Stimulated activated CD8-positive, alpha-beta memory T cell treated with anti-CD3 and anti-CD28 coated beads, Interleukin-7, amount 100 ng/mL, for 1 hour (primary cell): ENCODE measurements at places on chromosomes 3 and 15.

DNA sequence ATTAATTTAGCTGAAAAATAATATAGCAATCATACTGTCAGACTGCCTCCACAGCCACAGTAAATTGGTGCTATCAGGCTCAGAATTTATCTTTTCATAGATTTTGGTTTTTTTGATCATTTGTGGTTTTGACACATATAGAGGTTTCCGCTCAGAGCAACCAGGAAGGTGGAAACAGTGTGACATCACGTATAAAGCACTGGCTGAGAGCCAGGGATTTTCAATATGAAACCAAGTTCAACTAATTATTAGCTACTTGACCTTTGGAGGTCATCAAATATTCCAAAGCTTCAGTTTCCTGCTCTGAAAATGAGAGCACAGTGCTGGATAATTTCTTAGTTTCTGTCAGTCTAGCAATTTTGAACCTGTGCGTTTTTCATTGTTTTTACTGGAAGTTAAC lies 433.8 kb upstream of the SUCLG2 start:
- DNase-seq, result no peak

DNA sequence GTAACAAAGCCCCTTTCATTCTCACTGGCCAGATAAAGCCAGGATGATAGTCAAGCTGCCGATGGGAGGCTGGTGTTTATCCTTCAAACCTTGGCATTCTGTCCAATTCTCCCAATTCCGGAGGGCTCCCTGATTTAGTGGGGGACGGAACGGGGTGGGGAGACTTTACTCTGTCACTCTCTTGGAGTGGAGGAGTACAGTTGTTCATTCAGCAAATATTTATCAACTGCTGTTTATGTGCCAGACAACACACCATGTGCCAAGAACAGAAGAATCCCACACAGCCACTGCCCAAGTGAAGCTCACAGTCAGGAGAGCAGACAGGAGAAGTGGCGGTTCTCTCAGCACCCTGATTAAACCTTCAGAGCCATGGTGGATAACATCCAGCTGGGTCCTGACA lies 63.3 kb downstream of the WNT5A start:
- DNase-seq, result no peak

DNA sequence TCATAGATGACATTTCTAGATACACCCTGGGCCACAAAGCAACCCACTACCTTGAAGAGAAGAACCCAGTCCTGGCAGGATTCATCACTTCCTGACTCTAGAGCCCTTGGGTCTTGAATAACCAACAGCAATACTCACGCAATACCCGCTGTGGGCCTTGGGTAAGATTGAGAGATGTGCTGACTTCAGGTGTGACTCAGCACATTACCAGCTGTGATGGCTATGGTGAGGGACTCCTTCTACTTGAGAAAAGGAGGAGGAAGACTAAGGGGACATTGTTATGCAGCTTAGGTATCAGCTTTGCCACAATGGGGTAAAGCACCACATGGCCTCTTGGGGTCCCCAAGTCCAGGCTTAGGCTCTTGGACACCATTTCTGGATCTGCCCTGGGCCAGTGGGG lies 14.9 kb downstream of the C3orf33 start:
- no peak for DNase-seq

- DNase-seq, result no peak
Observed at GRCh38 chr3:6022621-6023020, 835.1 kb downstream of the EDEM1 start.

DNA sequence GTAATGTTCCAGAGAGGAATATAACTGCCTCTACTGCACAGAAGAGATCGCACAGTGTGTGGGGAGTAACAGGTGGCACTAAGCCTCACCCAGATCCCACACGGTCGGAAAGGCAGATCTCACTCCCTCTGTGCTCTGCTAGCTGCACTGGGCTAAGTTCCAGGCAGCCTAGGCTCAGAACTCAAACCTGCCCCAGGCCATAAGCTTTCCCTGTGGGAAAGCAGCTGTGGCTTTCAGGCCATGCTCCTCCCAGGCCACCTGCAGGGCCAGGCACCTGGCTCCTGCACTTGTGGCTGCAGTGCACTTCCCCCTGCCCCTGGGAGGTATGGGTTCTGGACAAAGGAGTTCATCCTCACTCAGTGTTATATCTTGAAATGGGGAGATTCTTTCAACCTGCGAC lies 27.5 kb downstream of the PCCB start:
- DNase-seq, result no peak

GRCh38 chr3:127775398-127776109 lies 46.8 kb downstream of the MGLL start:
- DNase-seq, result no peak

DNA sequence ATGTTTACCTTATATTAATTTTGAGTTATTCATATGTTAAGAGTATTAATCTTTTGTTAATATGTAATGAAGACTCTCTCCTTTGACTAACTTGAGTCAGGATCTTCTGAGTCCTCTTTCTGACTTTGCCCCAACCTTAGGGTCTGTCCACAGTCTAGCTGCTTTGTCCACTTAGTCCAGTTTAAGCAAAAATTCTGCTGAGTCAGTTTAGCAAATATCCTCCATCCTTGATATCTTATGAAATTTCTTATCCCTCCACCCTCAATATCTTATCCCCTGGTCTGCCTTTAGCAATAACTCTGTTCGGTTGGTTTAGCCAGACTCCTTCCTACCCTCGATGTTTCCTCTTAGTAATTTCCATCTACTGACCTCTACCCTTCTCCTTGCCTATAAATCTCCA lies 91.7 kb downstream of the DIPK2A start:
- DNase-seq, result no peak

DNA sequence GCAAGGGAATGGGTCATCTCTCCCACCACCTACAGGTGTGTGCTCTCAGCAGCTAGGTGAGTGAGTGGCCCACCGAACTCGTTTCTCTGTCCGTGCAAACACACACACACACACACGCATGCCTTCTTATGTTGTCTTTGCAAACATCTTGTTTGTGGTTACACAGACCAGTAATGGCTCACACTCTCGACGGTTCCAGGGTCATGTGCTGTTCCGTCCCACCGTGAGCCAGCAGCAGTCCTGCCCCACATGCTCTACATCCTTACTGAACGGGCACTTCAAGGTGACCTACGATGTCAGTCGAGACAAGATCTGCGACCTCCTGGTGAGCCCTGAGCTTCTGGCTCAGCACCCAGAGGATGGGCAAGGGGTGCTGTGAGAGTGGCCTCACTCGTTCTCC lies 4.3 kb downstream of the ITIH1 start:
- DNase-seq, result no peak

- DNase-seq, result no peak
Observed at GRCh38 chr3:14946236-14946635, 1.1 kb upstream of the NR2C2 start.

- no peak for DNase-seq
Observed at GRCh38 chr3:156483002-156483401, 71.9 kb downstream of the SSR3 start.

GRCh38 chr3:41575724-41576123 lies 376.4 kb downstream of the CTNNB1 start:
- DNase-seq, result no peak

DNA sequence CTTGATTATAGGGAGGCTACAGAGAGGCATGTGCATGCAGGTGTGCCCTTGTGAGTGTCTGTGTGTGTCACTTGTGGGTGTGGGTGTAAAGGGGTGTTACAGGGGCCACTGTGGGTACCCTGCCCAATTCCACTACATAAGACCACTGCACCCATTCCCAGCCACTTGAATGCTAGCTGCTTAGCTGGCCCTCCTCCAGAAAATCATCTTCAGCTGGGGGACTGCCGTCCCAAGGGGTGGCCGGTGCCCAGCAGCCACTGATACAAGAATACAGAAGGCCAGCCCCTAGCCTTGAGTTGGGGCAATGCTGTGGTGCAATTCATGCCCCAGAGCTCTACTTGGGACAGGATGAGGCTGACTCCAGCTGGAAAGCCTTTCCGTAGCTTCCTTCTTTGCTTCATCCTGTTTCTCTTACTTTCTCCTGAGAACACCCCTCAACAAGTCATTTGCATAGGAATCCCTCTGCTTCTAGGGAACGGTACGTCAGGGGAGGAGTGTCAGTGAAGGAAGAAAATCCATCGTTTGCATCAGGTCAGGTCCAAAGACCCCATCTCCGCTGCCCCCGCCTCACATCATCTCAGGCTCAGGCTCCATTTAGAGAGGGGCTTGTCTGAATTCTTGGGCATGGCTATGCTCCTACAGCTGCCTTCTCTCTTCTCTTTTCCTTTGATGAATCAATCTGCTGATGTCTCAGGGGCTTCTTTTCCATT lies 72.0 kb downstream of the SCN5A start:
- DNase-seq, result no peak

DNA sequence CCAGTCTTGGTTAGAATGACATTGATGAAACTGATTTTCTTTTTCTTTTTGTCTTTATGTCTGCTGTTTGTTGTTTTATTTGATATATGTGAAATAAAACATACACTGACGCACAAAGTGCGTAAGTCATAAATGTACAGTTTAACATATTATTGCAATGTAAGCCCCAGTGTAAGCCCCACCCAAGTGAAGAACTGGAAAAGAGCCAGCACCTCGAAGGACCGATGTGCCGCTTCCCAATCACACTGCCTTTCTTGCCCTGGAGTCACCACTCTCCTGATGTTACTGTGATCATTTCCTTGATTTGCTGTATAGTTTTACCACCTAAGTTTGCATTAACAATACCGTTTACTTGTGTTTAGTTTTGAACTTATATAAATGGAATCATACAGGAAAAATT lies 128.4 kb upstream of the LPP start:
- DNase-seq, result no peak

GRCh38 chr3:181487236-181487978 lies 224.3 kb upstream of the SOX2 start:
- DNase-seq, result no peak

DNA sequence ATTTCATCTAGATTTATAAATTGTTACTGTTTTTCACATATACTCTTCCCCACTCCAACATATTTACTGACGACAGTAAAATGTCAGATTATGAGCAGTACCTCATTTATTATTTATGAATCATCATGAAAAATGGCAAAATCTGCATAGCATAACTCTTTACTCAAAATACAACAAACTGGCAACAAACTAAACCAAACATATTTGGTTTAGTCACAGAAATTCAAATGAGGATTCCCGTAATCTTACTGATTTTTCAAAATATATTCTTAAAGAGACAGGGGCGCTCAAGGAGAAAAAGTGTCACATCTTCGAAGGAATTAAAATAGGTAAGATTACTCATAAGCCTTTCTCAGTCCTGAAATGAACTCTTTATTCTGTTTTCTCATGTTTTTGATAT lies 3.0 kb upstream of the GPR87 start:
- DNase-seq, result no peak

DNA sequence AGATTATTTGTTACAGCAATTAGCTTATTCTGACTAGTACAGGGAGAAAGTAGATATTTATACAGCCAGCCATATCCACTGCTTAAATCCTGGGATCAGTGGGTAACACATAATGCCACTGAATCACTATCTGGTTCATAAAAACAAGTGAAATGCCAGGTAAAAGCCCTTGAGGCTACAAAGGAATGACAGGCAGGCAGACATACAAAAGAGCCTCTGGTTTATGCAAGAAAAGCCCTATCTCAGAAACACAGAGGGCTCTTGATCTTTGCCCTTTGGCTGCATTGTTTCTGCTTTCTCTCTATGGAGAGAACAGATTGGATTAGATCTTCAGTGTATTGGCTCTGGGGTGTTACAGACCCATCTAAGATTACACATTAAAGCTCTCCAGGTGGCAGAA lies 115.4 kb upstream of the GADL1 start:
- DNase-seq, result no peak

DNA sequence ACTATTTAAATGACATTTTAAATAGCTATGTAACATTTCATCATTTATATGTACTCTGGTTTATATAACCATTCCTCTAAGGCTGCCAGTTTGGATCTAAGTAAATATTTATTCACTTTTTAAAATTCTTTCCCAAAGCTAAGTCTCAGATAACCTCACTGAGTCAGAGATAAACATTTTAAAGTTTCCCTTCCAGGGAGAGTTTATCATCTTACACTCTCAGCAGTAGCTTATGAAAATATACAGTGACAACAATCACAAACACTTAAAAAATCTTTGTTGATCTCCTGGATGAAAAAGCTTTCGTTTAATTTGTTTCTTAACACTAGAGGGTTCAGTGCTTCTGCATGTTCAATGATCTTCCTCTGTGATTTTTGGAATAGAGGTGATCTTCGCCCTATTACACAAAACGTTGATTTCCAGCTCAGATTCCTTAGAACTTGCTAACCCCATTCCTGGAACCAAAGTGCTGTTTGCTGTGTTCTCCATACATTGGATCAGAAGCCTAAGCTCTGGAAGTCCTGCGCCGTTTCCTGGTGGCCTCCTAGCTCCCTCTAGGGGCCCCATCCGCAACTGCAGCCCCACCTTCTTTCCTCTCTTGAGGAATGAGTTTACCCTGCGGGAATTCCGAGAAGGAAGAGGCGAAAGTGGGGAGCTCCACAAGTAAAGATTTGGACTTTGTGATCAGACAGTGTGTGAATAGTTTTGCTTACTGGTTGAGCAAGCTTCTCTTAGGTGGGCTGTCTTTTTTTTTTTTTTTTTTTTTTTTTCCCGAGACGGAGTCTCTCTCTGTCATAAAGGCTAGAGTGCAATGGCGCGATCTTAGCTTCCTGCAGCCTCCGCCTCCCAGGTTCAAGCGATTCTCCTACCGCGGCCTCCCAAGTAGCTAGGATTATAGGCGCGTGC lies 29.3 kb upstream of the SACM1L start:
- DNase-seq, result no peak

GRCh38 chr3:35965908-35966307 lies 326.6 kb downstream of the ARPP21 start:
- DNase-seq, result no peak

- DNase-seq, result no peak
Observed at GRCh38 chr15:47746516-47746915, 29.2 kb downstream of the SEMA6D start.

- no peak for DNase-seq
Observed at GRCh38 chr15:73755481-73755880, 2.3 kb upstream of the INSYN1 start.

- no peak for DNase-seq
Observed at GRCh38 chr3:94614192-94614591, 551.3 kb downstream of the NSUN3 start.

DNA sequence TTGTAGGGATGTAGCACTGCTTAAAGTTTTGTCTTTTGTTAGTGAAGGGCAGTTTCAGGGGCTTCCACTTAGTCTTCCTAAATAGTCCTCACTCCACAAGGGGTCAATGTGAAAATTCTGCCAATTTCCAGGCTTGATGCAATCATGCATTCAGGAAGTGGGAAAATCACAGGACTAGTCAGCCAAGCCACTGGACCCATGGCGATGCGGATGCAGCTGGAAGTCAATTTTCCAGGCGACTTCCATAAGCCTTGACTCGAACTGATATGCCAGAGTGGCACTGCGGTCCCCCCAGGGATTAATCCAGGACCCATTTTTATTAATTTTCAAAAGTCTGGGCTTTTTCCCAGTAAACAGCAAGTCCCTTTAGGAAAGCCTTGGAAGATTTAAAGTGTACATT lies 26.1 kb downstream of the GBE1 start:
- DNase-seq, result no peak

GRCh38 chr15:64480891-64481290 lies 20.5 kb downstream of the ZNF609 start:
- DNase-seq, result no peak
